ENCODE measurements at places on chromosomes 7 and 10.

GRCh38 chr7:37074370-37074769, 350.1 kb upstream of the AOAH start:
- no peak for DNase-seq

- no peak for DNase-seq
These were observed 44.7 kb upstream of the AGMO start for GRCh38 chr7:15606561-15606960.

- peak; percentile 69 for DNase-seq
These were observed 45.3 kb upstream of the EN2 start for GRCh38 chr7:155412416-155413253.

GRCh38 chr7:108413337-108413736, 42.9 kb downstream of the NRCAM start:
- no peak for DNase-seq

DNA sequence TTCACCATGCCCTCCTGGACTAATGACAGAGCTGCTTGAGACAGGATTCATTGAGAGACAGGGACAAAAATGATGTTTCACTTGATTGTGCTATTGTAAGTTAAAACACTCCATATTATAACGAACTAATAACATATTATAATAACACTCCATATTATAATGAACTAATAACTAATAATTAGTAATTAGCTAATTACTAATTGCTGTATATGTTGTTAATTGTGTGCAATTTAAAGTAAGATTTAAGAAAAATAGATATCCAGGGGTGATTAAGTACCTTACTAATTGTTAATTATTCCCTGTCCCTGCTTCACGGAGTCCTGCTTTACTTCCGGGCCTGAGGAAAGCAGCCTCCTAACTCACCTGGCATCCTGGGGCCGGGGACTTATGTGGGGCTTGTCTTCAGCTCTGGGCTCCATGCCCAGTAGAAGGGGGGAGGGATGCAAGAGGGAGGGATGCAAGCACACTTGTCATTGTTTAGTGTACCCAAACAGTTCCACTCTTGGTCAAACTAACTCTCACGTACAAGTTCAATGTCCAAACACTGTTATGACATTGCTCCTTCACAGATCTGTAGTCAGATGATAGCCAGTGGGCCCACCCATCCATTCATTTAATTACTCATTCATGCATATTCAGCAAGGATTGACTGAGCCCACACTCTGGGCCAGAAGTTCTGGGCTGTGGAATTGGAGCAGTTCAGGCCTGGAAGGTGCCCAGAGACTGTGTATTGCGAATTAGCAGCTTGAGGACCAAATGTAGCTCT, 53.8 kb downstream of the COL13A1 start:
- no peak for DNase-seq

DNA sequence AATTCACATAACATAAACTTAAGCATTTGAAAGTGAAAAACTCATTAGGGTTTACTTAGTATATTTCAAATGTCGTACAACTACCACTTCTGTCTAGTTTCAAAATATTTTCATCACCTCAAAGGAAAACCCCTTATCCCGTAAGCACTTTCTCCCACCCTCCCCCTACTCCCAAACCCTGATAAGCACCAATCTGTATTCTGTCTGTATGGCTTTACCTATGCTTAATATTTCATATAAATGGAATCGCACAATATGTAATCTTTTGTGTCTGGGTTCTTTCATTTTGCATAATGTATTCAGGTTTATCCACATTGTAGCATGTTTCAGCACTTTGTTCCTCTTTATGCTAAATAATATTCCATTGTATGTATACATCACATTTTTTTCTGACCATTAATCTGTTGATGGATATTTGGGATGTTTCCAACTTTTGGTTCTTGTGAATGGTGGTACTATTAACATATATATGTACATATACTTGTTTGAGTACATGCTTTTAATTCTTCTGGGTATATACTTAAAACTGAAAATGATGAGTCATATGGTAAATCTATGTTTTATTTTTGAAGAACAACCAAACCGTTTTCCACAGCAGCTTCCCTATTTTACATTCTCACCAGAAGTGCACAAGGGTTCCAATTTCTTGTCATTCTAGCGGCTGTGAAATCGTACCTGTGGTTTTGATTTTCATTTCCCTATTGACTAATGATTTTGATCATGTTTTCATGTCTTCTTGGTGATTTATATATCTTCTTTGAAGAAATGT, 6.2 kb upstream of the STARD3NL start:
- no peak for DNase-seq

- DNase-seq: no peak
These were observed 136.0 kb upstream of the RSU1 start for GRCh38 chr10:16953270-16953669.

DNA sequence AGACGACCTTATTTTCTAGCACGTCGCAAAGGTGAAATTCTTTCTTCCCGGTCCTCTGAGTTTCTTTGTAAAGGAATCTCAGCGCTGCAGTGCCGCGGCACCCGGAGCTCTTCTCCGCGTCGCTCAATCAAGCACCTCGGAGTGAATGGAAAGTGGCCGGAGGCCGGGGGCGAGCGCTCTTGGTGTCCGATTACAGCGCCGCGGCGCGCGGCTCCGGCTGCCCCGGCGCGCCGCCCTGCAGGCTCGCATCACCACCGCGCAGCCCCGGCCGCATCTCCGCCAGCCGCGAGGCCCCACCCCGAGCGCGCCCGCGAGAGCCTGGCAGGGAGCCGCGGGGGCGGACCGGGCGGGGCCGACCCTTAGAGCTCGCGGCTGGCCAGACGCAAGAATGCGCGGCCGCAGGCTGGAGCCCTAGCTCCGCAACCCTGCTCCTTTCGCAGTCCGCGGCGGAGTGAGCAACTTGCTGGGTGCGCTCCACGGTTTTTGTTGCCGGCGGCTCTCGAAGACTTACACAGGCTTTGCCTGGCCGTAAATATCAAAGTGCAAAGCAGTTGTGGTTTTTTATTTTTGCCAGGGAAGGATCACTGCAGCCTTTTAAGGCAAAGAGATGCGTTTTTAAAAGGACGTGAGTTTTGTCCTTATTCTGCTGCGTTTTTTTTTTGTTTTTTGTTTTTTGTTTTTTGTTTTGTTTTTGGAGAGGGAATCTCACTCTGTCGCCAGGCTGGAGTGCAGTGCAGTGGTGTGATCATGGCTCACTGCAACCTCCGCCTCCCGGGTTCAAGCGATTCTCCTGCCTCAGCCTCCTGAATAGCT, at the start of gene SEMA3C:
TSS of gene SEMA3C (minus strand) at position 143 of the 813 bp plus-strand sequence. CDS start 2,270 bp downstream, outside the sequence.
- DNase-seq: peak; percentile 24

- no peak for DNase-seq
These were observed 2.0 kb downstream of the NOD1 start for GRCh38 chr7:30476459-30477145.

GRCh38 chr7:88003581-88003980, 69.5 kb downstream of the ADAM22 start:
- DNase-seq: no peak

DNA sequence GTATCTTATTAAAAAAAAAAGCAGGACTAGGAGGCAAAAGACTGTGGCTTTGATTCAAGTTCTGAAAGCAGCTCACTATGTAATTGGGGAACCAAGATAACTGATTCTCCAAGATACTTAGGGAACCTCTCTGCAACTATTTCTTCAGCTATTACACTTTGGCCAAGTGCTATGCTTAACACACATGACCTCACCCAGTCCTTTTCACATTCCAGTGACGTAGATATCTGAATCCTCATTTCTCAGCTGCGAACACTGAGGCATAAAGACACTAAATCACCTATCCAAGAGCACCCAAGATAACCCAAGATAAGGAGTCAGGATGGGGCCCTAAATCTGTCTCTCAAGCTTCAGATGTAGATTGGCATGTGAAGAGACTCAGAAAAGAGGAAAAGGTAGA, 133.6 kb downstream of the GLI3 start:
- no peak for DNase-seq

GRCh38 chr7:138654616-138655015, 46.5 kb downstream of the SVOPL start:
- no peak for DNase-seq

DNA sequence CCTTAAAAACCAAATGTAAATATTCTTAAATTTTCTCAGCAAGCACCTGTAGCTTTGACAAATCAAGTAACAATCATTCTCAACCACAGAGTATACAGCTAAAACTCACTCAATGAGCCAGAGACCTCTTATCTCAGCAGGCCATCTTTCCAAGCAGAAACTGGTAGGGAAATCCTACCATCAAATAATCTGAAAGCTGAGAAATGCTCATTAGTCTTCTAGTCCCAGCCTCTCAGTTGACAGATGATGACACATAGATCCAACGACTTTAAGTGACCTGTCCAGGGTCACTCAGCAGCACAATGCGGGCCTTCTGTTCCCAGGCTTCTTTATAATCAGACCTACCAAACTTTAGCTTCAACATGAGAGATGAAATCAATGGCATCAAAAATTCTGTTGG, 184.6 kb downstream of the SGMS1 start:
- no peak for DNase-seq

GRCh38 chr10:69577268-69578232, 4.3 kb upstream of the NEUROG3 start:
- DNase-seq: peak; percentile 34

GRCh38 chr7:70271617-70272081, 673.4 kb downstream of the AUTS2 start:
- DNase-seq: no peak

- DNase-seq: no peak
These were observed 75.9 kb downstream of the MYL10 start for GRCh38 chr7:101553018-101553770.

GRCh38 chr10:55782181-55782580, 578.9 kb downstream of the ZWINT start:
- DNase-seq: no peak

DNA sequence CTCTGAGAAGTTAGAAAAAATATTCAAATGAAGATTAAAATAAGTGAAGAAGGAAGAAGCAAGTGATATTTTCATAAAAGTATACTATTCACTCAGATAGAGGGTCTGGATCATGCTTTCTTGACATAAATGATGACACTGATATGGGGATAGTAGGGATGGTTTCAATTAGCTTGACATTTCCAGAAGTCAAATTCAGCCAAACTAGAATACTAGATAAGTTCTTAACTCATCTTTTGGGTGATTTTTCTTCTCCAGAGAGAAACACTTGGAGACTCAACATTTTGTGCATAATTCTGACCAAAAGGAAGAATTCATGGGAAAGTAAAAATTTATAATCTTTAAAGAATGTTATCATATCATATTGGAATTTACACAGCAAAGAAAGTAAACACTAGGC, 152.0 kb upstream of the LRGUK start:
- no peak for DNase-seq

DNA sequence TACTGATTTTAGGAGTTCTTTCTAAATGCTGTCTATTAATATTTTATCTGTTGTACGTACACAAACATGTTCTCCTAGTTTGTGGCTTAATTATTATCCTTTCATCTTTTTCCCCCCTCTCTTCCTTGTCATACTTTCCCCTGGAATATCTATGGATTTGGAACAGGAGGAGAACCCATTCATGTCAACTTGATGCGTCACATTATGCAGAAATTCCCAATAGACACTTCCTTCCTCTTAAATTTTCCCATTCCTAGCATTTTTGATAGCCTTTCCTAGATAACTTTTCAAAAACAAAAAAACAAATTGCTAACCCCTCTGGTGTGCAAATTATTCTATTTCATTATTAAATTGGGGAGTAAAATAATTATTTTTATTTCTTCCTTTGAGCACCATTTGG, 36.2 kb downstream of the SLC35B4 start:
- DNase-seq: no peak

DNA sequence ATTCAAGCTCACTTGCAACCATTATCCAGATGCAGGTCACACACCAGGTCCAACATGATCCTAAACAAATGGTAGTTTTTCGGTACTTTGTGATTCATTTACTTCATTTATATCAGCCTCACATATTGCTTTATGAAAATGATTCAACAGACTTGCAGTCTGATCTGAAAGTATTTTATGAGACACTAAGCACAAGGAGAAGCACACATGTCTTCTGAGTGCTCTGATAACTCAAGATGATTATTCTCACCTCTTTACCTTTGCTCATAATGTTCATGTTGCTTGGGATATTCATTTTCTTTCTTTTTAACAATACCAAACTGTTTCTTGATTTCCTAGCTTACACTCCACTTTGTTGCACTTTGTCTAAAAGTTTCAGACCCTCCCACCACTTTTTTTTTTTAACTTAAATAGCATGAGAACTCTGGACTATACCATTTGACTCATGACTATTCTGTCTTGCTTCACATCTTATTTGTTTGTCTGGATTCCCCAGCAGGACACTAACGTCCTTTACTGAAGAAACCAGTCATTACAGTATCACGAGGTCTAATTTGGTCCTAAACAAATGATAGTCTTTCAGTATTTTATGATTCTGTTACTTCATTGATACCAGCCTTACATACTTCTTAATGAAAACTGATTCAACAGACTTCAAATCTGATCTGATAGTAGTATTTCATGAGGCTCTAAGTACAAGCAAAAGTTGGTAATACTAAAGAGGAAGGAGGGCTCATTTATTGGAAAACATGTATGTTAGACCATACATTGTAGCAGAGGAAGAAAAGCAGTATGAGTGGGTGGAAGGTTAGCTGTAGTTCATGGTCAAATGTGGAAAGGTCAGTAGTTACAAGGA, 171.8 kb upstream of the AHR start:
- no peak for DNase-seq

GRCh38 chr7:102185796-102186195, 100.9 kb upstream of the SH2B2 start:
- DNase-seq: no peak

- no peak for DNase-seq
These were observed 66.1 kb upstream of the AQP1 start for GRCh38 chr7:30845426-30846135.

DNA sequence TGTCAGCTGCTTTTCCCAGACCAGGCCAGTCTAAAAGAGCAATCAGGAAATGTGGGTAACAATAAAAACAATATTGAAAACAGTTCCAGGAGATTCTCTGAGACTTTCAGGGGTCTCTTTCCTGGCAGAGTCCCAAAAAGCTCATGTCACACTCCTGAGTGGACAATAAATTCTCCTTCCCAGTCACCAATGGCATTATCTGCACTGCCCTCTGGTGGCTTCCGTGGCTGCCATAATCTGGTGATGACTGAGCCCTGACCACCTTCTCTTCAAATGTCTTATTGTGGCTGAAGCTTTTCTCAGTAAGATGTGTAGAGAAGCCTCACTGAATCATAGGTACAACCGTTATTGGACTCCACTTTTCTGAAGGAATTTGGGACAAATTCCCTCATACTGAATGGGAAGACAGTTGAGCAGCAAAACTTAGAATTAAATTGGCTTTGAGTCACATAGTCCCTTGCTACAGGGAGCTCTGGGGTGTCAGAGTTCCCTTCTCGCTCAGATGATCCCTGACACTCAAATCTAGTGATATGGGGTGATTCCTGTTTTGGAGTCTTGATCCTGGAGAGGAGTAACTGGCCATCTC, 24.4 kb upstream of the ASAH2 start:
- DNase-seq: peak; percentile 56

GRCh38 chr10:69367469-69367868, 49.2 kb downstream of the TACR2 start:
- DNase-seq: no peak

Measured in activated T-cell treated with anti-CD3 and anti-CD28 coated beads, Interleukin-2, amount 50 U/mL, for 48 hours (primary cell).